Stimulated activated CD4-positive, alpha-beta T cell treated with anti-CD3 and anti-CD28 coated beads, Interleukin-15, amount 100 ng/mL, for 1 hour (primary cell): ENCODE measurements at places on chromosomes 2 and 18.

GRCh38 chr18:48661421-48661820 is 122.6 kb downstream of the CTIF start:
- no peak for DNase-seq

DNA sequence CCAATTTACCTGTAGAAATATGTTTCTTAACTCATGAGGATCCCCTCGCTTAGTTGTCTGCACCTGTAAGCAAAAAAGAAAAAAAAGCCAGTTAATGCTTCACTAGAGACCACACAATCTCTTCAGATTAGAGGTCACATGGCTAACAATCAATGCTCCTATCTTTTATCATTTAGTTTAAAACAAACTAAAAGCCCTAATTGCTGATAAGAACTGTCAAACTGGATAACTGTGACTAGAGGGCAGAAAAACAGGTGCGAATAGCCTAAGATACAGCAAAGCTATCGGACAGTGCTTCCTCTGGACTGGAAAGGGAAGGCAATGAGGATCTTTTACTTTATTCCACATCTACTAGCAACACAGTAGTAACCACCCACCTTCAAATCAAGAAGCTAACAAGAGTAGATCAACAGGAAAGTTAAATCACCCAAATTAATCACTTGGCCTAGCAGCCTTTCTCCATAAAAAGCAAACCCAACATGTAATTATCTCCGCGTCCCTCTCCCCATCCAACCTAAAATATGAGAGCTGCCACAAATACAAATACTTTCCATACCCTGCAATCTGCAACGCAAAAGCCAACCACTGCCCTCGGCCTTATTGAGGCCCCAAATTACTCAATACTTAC is 734 bp downstream of the SLC25A12 start:
- DNase-seq = no peak

GRCh38 chr2:220469201-220469600 is 841.8 kb downstream of the SLC4A3 start:
- DNase-seq = no peak

DNA sequence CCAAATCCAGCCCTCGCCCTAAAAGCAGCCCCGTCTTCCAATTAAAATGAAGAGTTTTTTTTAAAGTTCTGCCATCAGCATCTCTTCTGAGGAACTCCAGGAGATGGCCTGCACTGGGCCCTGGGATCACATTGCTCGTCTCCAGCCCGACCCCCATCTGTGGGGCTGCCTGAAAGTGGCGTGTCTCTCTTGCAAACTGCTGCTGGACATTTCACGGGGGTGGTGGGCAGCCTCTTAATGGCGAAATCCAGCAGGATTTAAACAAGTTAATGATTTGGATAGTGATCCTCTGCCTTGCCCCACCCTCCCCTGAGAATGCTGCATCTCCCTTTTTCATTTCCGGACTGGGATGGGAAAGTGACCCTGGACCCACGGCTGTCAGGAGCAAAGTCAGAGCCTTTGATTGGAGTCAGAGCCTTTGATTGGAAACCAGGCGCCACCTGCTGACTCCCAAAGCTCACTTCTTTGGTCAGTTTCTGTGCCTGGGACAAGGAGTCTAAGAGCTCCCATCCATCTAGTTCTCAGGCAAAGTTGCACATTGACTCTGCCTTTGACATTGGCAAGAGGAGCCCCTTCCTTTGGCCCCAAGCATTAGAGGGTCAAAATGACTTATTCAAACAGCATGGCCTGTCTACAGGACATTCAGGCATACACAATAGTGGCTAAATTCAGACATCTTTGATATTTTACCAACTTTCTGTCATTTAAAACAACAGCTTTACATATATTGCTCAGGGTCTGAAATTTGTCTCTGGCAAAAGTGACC is 155.2 kb downstream of the SH3BP4 start:
- DNase-seq = no peak

DNA sequence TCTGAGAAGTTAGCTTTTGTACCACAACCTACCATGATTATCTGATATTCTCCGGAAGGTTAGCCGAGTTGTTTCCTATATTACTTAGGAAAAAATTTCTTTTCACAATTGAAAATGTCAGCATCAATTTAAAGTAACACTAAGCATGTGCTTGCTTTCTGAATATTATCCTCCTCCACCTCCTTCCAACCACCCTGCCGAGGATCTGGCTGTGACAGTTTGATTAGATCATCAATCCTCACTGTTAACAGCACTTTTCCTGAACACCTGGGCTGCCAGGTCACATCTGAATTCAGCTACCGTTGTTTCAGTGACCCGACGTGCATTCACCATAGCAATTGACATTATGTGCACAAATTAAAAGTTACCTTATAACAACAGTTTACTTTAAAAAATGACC is 207.0 kb downstream of the ZNF407 start:
- no peak for DNase-seq

DNA sequence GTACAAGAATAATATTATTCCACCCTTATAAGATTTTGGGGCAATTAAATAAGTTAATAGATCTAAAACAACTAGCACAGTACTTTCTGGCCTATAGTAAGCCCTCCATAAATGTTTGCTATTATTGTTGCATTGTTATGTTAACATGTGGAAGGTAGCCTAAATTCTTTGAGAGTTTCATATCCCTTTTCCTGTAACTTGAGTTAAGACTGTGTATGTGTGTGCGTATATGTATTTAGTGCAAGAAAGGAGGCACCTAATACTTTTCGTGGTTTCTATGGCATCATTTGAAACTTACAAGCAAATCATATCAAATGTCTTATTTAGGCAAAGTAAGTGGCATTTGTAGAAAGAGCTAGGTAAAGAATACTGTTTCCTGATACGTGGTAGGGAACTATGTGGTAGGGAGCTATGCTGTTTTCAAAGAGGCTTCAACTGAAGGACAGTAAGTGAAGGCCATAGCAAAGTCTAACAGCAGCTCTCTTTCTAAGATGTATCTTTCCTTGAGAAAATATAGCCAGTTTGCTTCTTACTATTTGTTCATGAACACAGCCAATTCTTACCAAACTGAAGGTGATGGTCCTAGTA is 36.8 kb upstream of the C2orf74 start:
- no peak for DNase-seq

DNA sequence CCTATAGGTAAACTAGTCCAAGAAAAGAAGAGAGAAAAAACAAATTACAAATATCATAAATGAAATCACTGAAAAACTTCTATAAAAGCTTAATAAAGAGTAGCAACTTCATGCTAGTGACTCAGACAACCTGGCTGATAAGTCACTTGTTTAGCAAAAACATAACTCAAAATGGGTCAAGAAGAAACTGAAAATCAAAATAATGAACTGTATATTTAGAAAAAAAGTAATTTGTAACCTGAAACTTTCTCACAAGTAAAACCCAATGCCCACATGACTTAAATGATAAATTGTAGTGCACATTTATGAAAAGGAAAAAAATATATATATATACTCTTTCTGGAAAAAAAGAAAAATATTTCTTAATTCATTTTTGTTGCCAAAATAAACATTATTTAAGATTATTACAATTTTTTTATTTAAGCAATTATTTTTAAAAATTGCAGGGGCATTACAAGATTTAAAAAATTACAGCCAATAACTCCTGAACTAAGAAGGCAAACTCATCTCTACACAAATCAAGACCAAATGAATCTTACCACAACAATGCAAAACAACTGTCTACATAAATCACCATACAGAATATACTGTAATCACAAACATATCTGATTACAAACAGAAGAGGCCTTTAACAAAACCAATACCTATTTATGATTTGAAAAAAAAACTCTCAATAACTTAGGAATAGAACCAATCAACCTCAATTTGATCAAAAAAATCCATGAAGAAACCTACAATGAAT is 406.3 kb downstream of the CDH7 start:
- no peak for DNase-seq

- no peak for DNase-seq
These were observed 21.7 kb upstream of the PPP3R1 start for GRCh38 chr2:68274022-68274421.

- DNase-seq = no peak
These were observed 5.3 kb downstream of the ITM2C start for GRCh38 chr2:230869914-230870543.

GRCh38 chr18:51038110-51038509 is 8.1 kb downstream of the SMAD4 start:
- DNase-seq = no peak

DNA sequence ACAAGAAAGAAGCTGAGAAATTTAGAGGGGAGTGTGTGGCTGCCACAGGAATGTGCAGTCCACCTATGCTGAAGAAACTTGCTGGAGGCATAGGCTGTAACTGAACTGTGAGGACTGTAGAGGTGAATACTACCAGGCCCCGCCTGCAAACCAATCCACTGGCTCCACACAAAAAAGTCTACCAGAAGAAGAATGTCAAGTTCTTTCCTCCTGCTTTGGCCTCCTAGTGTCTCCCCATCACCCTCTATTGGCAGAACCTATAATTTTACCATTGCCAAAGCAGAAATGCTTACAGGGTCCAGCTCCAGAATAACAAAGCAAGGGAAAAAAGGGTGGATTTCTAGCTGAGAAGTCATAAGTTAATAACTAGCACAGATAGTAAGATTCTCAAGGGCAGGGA is 5.9 kb upstream of the ATP5MC3 start:
- DNase-seq = no peak

GRCh38 chr2:158695305-158695704 is 99.8 kb upstream of the DAPL1 start:
- DNase-seq = no peak

- DNase-seq = no peak
These were observed 11.4 kb downstream of the CUL3 start for GRCh38 chr2:224573724-224574123.

GRCh38 chr2:230144355-230144754 is 75.4 kb downstream of the SP110 start:
- no peak for DNase-seq

GRCh38 chr2:239539776-239540100 is 138.9 kb upstream of the HDAC4 start:
- DNase-seq = no peak

DNA sequence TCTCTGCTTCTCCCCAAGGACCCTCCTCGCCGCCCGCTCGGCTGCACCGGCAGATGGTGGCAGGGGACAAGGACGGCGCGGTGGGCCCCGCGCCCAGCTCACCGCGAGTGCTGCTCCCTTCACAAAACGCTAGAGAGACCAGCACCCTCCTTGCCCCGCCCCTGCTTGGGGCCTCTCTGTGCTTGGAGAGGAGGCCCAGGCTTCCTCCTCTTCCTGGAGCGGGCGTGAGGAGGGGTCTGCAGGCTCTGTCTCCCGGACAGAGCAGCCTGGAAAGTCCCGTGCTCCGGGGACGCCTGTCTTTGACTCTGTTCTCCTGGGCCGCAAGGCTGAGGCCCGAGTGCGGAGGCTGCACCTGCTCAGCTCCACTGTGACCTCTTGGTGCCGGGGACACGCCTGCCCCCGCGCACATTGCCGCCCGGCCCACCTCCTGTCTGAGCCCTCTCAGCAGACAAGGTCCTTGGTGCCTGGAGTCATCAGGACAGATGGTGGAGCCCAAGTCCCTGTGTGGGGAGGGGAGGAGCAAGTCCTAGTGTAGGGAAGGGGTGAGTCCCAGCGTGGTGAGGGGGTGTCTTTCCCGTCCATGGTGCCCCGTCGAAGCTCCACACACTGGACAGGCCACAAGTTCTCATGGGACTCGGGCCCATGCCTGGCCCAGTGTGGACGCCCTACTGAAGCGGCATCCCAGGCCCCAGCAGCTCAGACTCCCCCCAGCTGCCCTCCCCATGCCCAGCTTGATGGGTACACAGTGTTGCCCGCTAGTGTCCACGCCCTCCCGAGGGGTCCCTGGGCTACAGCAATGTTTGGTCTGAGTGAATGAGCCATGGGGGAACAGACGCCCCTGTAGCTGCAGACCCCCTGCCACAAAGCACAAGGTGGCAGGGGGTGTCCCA is 33.8 kb downstream of the RTP5 start:
- DNase-seq = no peak

- no peak for DNase-seq
These were observed 85.6 kb downstream of the SS18 start for GRCh38 chr18:26004832-26005231.

DNA sequence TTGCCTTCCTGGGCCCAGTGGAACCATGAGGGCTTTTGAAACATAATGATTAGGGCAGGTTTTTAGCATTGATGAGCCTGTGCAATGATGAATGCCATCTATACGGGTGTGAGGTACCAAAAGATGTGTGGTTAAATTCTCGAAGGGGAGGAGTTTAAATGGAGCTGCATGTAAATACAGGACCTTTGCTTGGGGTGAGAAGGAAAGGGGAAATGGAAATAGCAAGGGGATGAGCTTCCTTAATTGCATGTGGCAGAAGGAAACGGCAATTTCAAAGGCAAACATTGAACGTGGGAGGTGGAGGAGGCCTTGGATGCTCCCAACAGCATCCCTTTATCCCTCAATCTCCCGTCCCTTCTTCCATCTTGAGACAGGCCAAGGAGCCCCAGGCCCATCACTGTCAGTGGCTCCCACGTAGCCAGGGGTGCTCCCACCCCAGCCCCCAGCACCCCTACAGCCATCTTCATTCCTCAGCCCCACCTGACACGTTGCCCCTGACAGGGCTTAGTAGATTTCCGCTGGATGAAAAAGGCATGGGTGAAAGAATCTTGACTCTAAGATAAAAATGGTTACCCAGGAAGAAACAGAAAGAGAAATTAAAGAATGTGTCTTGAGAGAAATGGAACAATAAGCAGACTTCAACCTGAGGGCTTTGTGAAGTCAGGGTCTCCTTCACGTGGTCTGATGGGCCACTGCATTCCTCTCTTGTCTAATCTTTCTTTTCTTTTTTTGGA is 32.5 kb downstream of the INPP5D start:
- no peak for DNase-seq

DNA sequence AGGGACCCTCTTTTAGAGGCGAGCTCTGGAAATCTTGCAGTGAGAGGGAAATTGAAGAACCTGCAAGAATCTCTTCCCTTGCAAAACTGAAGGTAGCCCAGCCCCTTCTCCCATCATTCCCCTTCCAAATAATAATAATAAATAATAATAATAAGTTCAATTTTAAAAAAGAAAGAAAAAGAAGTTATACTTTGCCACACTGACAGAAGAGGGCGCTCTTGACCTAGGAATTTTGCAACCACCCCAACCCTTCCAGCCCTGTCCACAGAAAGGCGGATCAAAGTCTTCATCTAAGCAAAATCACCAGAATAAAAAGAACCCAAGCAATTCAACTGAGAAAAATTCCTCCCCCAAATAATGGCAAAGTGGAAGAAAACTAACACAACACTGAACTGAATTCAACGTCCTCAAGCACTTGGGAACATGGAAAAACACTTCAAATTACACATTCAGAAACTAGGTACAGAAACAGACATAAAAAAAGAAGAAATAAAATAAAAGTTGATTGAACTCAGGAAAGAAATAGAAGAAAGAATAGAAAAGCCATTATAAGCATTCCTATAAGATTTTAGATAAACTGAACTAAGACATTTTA is 98.9 kb upstream of the GLS start:
- DNase-seq = no peak

DNA sequence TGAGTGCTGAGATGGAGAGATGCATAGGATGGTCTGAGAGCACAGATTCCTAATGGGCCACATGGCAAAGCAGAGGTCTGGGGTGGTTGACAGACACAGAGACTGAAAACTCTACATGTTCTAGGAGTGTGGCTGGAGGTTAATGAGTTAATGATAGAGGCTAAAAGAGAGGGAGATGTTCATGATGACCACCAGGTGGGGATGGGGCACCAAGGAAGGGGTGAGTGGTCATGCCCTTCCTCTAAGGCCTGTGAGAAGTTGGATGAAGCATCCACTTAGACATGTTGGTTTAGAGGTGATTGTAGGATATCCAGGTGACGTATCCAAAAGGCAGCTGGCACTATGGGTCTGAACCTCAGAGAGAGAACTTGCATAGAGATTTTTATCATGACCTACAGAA is 102.1 kb downstream of the LRP2 start:
- DNase-seq = no peak
